ENCODE measurements at places on chromosomes 1 and 21. TPM values are rescaled to one million over a fixed set of nuclear protein-coding genes. Genes with fewer than 3 reads are reported as not detected.

- DNase-seq = no peak
Measured at GRCh38 chr1:1788646-1789431, 10.6 kb upstream of the NADK start.

Gene LRRC7
- 303 TPM for total RNA-seq

GRCh38 chr1:63277195-63278192 is 44.9 kb upstream of the FOXD3 start:
- no peak for DNase-seq

DNA sequence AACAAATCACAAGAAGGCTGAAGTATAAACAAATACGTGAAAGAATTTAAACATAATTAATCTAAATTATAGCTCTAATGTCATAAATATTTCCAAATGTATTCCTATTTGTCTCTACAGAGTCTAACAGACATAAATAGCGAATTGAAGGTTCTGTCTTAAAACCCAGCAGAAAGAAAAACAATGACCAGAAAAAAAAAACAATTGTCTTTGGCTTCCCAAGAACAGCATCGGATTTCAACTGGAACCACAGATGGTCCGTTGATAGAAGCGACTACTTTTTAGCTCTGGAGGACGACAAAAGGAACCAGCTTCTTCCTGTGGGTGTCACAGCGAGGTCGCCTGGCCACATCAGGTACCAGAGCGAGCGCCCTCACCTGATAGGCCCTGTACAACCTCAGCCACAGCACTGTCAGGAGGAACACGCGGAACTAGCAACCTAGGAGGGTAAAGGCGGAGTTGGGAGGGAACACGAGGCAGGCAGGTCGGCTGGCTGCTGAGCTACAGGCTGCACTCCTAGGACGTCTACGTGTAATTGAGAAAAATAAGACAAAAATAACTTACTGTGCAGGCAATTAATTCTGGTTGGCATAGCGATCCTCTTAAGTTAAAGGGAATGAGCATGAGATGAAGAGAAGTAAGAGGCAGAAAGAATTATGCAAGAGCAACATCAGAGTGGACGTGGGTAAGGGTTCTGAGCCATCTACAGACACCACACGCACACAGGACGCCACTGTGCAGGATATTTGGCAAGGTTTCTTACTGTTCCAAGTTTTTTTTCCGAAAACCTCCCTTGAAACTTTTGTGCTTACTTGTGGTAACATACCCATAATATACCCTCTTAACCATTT is 16.7 kb upstream of the PRDM15 start:
- no peak for DNase-seq

Gene KRTAP21-1
- total RNA-seq = not detected

- no peak for DNase-seq
Measured at GRCh38 chr21:32812035-32812434, 40.5 kb upstream of the PAXBP1 start.

DNA sequence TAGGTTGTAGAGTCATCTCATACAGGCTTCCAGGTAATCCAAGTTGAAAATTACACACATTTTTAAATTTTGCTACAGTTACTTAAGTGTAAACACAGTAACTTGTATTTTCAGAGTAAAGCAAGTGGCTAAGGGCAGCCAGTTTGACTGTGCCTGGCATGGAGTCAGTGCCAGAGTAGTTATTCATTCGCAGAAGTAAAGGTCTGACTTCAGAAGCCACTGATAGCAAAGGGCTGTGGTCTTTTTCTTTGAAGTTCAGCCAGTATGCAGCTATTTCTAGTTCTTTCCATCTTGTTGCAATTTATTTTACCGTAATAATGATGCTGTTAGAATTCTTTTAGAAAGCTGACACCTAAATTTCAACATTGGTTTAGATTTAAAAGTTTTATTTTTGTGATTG is 9.4 kb downstream of the TMEM50A start:
- DNase-seq = no peak

Gene OLIG2
- total RNA-seq = 23.9 TPM

GRCh38 chr1:58710190-58711085 is 10.6 kb upstream of the MYSM1 start:
- no peak for DNase-seq

DNA sequence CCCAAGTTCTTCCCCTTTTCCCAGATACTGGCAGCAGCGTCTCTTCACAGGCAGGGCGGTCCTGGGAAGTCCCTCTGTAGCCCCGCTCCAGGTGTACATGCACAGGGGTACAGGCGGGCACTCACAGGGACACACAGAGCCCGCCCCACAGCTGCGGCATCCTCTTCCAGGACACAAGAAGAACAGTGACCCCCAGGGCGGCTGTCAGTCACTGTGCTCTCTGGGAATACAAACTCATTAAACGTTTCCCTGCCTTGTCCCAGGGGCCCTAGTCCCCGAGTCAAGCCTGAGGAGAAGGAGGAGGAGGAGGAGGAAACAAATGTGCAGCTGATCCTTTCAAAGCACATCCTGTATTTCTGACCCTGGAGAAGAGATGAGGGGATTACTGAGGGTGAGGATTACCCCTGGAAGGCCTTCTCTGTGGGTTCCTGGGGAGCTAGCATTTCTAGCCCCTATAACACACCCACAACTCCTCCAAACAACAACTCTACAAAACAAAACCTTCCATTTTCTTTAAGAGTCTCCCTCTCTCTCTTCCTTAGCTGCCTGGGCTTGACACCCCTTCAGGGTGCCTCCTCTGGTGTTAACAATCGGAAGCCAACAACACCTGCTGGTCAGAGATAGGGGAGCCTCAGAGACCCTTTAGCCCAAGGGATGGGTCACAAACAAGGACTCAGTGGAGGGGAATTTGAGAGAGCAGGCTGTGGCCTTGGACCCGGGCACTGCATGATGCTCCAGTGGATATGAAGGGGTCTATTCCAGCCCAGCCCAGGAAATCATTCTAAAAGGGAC is 28.4 kb upstream of the DMBX1 start:
- DNase-seq = no peak

DNA sequence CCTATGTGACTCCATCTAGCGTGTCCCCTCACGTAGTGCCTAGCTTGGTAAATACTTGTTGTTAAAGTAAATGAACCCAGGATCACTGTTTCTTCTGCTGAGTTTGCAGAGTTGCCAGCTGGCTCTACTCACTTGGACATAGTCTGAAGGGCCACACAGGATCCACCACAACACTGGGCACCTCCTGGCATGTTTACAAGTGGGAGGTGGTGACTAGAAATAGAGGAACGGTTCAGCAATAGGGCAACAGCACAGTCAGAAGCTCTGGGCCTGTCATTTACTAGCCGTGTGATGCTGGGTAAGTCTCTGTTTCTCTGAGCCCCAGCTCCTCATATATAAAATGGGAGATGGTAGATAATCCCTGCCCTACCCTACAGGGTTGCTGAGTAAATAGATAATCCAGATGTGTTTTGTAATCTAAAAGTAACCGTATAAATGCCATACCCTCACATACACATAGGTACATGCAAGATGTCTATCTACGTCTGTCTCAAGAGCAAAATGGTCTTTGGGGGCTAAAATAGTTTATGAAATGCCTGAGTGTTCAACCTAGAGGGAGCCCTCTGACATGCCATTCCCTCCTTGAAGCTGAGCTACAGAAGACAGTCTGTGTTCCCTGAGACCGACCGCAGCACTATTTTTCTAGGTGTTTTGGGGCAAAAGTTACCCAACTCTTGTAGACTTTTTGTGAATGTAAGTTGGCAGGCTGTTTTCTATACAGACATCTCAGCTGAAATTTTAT is 20.5 kb downstream of the RNF220 start:
- no peak for DNase-seq

DNA sequence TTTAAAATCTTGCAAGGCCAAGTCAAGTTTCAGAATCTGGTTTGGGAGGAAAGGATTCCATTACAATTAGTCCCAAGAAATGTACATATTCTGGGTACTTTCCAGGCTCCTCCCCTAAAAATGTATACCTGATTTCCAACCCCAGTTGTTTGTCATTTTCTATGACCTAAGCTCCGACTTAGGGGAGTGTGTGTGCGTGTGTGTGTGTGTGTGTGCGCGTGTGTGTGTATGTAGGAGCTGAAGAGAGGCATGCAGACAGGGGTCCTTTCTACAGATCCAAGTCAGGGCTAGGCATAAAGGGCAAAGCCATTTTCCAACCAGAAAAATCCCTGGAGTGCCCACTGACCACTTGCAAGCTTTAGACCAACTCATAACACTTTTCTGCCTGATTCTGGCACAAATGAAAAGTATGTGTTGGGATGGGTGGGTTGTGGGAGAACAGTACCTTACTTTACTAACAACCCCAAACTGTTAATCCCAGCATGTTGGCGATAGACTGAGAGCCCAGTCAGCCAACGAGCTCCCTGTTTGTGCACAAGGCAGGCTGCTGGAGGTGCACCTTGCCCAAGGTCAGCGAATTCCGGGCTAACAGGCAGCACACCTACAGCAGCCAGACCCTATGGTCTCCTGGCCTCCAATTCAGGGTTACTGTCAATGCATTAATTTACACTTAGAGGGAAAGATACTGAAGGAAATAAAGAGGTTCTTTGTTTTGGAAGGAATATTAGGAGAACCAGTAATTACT is 1.7 kb downstream of the TRABD2B start:
- no peak for DNase-seq

- no peak for DNase-seq
Measured at GRCh38 chr1:1169429-1170214, 4.1 kb upstream of the TTLL10 start.

- no peak for DNase-seq
Measured at GRCh38 chr1:226108935-226109828, 46.7 kb downstream of the H3-3A start.

- DNase-seq = no peak
Measured at GRCh38 chr21:15840406-15840805, 110.6 kb downstream of the USP25 start.

Gene RNF115
- total RNA-seq = 25.7 TPM

GRCh38 chr1:58515794-58516401 is 30.6 kb downstream of the OMA1 start:
- no peak for DNase-seq

GRCh38 chr1:39214021-39214713 is 9.7 kb downstream of the MACF1 start:
- DNase-seq = peak; percentile 50

DNA sequence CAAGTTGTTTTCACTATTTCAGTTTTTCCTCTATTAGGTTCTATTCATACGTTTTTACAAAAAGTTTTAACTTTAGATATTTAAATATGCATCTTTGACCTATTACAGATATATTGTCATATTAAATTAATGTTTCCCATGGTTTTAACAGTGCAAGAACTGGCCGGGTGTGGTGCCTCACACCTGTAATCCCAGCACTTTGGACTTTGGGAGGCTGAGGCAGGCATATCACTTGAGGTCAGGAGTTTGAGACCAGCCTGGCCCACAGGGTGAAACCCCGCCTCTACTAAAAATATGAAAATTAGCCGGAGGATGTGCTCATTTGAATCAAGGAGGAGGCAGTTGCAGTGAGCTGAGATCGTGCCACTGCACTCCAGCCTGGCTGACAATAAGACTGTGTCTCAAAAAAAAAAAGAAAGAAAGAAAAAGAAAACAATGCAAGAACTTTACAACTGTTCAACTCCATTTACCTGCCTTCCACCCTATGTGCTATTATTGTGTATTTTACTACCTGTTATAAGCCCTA is 19.8 kb upstream of the TINAGL1 start:
- DNase-seq = no peak

DNA sequence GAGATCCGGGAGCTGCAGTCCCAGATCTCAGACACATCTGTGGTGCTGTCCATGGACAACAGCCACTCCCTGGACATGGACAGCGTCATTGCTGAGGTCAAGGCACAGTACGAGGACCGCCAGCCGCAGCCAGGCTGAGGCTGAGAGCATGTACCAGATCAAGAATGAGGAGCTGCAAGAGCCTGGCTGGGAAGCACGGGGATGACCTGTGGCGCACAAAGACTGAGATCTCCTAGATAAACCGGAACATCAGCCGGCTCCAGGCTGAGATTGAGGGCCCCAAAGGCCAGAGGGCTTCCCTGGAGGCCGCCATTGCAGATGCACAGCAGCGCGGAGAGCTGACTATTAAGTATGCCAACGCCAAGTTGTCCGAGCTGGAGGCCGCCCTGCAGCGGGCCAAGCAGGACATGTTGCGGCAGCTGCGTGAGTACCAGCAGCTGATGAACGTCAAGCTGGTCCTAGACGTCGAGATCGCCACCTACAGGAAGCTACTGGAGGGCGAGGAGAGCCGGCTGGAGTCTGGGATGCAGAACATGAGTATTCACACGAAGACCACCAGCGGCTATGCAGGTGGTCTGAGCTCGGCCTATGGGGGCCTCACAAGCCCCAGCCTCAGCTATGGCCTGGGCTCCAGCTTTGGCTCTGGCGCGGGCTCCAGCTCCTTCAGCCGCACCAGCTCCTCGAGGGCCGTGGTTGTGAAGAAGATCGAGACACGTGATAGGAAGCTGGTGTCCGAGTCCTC is 25.5 kb downstream of the ETV3L start:
- DNase-seq = peak; percentile 24

Gene ZBED6
- total RNA-seq = 8.1 TPM

DNA sequence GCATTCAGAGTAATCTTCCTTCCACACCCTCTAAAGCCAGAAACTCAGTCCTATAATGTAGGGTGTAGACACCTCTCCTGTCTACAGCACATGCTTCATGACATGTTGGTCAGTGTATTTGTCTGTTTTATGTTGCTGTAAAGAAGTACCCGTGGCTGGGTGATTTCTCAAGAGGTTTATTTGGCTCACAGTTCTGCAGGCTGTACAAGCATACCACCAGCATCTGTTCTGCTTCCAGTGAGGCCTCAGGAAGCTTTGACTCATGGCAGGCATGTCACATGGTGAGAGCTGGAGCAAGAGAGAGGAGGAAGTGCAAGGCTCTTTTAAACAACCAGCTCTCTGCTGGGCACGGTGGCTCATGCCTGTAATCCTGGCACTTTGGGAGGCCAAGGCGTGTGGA is 12.1 kb downstream of the PLOD1 start:
- DNase-seq = no peak

Gene TMEM200B
- total RNA-seq = 0.94 TPM

GRCh38 chr1:19151537-19151936 is 58.5 kb downstream of the UBR4 start:
- no peak for DNase-seq

DNA sequence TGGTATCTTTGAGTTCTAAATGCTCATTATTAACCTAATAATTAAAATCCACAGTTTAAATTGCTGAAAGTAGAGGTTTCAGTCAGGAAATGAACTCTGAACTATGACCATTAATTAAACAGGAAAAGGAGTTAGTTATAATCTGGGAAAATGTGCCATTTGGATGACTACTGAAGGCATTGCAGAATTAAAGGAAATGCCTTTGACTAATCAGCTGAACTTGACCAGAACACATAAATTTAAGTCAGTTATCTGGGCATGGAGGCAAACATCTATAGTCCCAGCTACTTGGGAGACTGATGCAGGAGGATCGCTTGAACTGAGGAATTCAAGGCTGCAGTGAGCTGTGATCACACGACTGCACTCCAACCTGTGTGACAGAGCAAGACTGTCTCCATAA is 31.9 kb downstream of the SLC44A5 start:
- no peak for DNase-seq

GRCh38 chr1:218514689-218515088 is 169.6 kb downstream of the TGFB2 start:
- no peak for DNase-seq
